HL-60 (cell line): ENCODE measurements at places on chromosomes 12 and 14.

GRCh38 chr14:54727929-54728328, 161.0 kb downstream of the SAMD4A start:
- no peak for DNase-seq

DNA sequence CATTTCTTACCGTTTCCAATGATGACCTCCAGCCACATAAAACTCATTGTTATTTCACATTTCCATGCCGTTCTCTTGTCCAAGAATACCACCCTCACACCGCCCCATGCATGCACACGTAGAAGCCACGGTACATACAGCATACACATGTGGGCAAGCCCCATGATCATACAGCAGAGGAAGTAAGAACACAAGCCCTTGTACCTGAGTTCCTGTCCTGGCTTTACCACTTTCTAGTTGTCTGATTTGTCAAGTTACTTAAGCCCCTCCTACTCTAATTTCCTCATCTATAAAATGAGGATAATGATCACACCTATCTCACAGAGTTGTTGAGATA, 59.9 kb downstream of the DUSP16 start:
- no peak for DNase-seq

- DNase-seq = no peak
Observed at GRCh38 chr12:42410340-42410739, 84.4 kb downstream of the PPHLN1 start.

- no peak for DNase-seq
Observed at GRCh38 chr14:80809663-80810062, 131.9 kb downstream of the CEP128 start.

DNA sequence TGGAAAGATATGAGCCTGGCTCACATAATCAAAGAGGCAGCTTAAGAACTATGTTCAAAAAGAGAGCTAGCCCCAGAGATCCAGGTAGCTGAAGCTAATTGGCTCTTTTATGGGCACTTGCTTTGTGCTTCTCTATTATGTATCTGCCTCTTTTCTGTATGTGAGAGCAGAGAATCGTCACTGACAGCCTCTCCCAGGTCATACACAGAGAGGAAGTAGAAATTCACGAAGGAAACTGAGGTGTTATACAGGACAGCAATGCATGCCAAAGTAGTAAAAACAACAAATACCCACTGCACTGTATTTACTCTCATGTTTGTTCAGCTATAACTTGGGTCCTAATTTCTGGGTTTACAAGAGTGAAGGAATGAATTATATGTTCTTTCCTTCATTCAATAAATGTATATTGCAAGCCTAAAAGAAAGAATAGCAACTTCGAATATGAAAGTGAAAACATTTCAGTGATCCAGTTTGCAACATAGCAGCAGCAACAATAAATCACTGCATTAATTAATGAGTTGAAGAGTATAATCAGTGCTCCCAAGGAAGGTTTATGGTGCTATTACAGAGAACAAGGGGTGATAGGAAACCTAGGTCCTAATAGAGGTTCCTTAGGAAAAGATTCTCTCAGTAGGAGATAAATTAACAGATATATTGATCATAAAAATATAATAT, 47.1 kb upstream of the ATXN7L3B start:
- no peak for DNase-seq

DNA sequence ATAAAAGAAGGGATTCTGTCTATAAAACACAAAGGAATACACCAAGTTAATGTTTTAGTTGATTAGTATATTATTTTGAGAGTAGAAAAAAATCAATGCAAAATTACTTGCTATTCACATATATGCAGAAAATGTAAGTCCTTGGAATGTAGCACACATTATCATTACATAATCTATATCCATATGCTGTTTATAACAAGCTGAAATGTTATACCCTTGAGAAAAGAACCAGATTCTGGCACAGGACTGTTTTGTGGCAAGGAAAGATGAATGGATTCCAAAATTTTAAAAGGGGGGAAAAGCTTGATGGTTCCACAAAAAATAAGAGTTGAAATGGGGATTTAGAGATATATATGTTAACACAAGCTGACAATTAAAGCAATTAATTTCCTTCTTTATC, 153.6 kb downstream of the MSRB3 start:
- DNase-seq = no peak

DNA sequence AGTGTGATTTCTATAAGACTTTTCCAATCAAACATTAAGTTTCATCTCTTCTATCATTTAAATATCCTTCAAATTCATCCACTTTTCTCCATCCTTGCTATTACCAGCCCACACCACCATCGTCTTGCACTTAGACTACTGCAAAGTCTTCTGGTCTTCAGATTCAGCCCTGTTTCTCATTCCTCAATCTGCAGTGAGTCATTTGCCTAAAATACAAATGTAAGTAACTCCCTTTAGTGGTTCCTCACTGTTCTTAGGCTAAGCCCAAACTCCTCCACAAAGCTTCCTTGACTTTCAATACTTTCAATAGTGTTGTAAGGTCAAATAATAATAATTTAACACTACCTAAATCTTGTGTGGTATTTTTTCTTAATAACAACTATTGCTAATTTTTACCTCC, 83.3 kb downstream of the PLEKHG7 start:
- no peak for DNase-seq

- no peak for DNase-seq
Observed at GRCh38 chr14:81802341-81802740, 268.7 kb upstream of the SEL1L start.

DNA sequence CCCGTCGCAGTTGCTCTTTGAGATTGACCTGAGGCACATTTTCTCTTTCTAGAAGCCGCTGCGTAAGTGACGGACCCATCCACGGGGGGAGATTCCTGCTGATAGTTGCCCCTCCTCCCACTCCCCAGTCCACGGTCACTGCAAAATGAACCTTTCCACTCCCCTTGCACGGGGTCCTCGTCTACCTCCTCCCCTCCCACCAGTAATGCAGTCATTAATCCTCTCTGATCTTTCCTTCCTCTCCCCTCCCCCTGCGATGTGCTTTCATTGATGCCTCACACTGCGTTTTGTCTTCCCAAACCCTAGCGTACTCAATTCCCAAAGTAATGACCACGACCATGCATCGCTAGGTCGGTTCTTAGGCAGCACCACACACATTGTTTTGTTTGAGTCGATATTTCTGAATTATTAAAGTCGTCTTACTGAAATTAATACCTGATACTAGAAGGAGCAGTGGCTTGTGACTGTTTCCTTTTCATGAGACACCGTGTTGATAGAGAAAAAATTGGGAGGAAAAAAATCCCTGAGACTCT, 857 bp downstream of the ETNK1 start:
- DNase-seq = peak; percentile 7

GRCh38 chr14:51527073-51527472, 124.6 kb upstream of the FRMD6 start:
- no peak for DNase-seq
